Hindlimb muscle (tissue), 1 donor: ENCODE measurements at places on chromosomes 4 and X.

GRCh38 chr4:9608300-9608699 lies 164.1 kb downstream of the DEFB131A start:
- no peak for DNase-seq

DNA sequence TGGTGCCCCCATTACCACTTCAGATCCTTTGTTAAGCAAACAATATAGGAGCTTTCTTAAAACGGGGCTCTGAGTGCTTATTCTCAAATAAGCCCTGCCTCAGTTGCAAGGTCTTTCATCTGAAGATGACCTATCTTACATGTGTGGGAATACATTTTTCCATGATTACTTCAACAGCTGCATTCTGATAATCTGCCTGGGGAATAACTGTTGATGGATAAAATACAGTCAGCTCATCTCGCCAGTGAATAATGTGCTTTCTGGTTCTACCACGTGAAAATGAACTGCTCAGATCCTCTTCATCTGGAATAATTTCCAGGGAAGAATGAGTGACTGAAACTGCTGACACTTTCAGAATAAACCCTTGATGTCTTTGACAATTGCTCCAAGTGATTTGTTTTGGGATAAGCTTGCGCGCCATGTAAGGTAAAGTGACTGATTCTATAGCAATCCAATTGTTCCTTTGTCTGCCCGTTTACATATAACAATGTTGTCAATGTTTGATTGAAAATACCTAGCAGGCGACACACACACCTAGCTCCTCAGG lies 161.3 kb downstream of the RTL9 start:
- DNase-seq: peak; percentile 25

DNA sequence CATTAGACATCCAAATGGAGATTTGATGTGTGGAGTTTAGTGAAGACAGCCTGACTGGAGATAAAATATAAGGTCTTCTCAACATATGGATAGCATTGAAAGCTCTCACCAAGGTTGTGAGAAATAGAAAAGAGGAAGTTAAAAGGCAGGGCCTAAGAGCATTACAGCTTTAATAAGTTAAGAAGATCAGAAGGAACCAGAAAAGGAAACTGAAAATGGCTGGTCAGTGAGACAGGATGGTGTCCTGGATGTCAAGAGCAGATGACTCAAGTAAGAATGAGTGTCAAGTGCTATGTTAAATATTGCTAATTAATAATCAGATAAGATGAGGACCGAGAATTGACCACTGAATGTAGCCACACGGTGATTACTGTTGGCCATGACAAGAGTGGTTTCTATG lies 642.9 kb downstream of the STPG2 start:
- no peak for DNase-seq

DNA sequence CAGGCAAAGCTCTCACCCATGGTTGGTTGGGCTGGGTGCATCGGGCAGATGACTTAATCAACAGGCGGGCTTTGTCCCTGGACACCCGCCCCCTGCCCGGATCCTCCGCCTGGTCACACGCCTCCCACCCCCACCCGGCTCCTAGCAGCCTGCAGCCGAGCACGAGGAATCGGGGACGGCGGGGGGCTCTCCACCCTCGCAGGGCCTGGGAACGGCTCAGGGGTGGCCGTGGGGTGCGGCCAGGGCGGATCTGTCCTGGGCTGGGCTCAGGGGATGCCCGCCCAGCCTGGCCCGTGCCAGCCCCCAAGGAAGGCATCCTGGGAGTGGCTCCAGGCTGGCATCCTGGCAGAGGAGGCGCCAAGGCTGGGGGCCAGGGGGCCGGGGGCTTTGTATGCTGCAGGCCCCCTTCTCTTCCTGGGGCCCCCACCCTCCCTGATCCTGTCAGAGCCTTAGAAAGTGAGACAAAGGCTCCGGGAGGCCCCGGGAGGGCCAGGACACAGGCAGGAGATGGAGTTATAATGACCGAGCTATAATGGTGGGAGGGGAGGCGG lies 32.5 kb upstream of the FGFR3 start:
- no peak for DNase-seq

DNA sequence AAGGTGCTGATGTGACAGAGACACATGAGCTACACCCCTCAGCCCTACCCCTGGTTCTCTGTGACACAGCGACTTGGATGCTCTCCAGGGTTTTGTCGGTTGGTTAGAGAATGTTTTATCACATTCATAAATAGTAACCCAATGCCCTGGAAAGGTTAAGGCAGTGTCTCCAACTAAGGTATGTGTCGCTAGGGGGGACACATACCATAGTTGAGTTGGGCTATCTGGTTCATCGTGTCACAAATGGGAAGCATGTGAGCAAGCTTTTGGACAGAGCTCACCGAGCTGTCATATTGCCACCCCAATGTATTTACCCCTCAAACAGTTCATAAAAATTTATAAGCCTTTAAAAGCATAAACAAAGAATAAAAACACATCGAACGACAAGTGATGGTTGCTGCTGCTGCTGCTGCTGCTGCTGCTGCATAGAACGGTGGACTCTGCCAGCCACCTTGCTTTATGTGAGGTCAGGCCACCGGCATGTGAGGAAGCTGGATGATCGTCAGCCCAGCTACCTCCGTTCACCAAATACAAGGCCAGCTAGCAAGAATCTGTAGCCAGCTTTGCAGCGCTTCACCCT lies 55.9 kb downstream of the STOX2 start:
- DNase-seq: no peak

DNA sequence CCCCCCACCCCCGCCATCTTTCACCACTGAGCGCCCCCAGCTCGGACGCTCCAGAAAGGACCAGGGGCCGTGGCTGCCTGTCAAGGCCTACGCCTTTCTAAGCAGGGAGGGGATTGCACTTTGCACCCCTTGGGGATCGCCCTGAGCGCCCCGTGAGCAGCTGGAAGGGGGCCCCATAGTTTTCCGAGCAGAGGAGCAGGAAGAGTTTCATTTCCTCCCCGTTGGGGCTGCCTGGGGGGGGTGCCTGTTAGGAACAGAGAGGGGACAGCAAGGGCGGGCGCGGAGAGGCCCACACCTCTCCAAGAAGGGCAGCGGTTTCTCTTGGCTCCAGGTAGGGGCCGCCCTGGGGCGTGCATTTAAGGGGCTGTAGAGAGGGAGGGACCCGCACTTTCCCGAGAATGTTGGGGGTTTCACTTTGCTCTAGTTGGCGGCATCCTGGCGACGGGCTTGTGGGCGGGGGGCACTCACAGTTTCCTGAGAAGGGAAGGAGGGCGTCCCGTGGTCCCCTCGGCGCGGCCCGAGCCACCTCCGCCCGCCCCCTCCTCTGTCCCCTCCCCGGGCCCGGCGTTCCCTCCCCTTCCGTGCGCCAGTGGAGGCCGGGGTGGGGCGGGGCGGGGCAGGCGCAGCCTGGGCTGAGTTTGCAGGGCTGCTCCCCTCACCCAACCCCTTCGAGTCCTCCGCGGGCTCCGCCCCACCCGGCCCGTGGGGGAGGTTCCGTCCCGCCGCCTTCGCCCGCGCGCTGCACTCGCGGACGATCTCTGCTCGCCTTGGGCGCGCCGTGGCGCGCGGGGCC lies 82.3 kb upstream of the CD99 start:
- DNase-seq: peak; percentile 83

DNA sequence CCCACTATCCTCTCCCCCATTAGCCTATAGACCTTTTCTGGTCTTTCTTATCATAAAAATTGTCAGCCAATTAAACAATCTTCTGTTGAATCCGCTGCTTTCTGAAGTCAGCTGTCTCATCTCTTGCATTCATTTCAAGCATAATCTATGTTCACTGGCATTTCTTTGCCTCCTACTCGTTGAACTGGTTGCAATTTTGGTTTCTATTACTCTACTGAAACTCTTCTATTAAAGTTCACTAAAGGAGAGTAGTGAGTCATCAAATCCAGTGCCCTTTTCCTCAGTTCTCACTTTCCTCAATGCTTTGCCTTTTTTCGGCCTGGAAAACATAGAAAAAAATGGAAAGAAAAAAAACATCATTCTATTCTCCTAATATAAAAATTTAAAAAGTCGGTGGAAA lies 23.9 kb upstream of the CXCL13 start:
- no peak for DNase-seq

GRCh38 chrX:109890910-109891502 lies 111.9 kb upstream of the TMEM164 start:
- DNase-seq: no peak

GRCh38 chr4:110085131-110085530 lies 113.3 kb downstream of the ELOVL6 start:
- no peak for DNase-seq

DNA sequence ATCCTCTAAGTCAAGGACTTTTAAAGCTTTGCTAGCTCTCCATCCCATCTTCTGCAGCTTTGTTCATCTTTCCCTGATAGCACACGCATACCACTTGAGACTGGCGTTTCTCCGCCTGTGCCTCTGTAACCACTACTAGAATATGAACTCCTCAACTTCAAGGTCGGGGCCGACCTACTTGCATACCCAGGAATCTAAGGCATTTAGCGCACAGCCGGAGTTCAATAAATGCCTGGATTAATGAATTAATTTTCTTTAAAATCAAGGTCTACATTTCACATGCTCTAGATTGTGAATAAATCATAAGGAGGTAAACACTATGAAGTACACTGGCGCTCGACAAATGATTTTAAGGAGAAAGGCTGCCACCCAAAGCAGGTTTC lies 89.3 kb downstream of the HNRNPD start:
- DNase-seq: no peak

- DNase-seq: peak; percentile 63
Measured at GRCh38 chrX:17374619-17375366, at the start of gene NHS. NHS (plus strand) TSS chrX:17375200; CDS start chrX:17375758, 558 bp downstream.

DNA sequence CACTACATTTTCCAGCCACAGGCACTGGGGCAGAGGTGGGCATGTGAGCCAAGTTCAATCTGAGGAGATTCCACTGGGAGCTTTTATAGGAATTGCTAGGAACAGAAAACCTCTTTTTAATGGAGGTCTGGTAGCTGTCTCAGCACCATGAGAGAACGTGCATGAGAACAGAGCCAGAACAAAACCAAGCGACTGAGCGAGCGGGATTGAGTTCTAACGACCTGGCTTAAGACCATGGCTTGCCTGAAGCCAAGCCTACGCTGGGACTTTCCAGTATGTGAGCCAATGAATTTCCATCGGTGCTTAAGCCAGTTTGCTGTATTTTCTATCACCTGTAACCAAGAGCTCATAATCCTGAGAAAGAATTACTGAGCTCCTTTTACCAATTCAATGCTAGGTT lies 183.7 kb downstream of the NR3C2 start:
- peak; percentile 73 for DNase-seq

DNA sequence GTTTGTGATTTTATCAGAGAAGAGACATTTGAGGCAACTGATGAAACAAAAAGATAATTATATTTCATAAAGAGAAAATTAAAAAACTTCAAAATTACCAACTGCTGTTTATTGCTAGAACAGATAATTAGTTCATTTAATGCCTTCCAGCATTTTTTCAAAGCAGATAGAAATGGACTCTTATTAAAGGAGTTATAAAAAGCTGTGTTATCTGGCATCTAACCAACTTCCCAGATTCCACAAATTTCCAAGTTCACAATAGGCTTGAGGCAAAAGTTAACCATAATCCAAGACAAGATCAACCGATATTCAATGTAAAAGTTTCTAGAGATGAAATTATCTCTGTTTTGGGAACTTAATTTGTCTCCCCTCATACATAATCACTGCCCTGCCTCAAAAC lies 152.4 kb downstream of the TSPAN5 start:
- DNase-seq: no peak

GRCh38 chr4:38017609-38018008 lies 57.4 kb downstream of the PTTG2 start:
- no peak for DNase-seq

- DNase-seq: peak; percentile 19
Measured at GRCh38 chr4:162075726-162076125, 88.1 kb downstream of the FSTL5 start.

DNA sequence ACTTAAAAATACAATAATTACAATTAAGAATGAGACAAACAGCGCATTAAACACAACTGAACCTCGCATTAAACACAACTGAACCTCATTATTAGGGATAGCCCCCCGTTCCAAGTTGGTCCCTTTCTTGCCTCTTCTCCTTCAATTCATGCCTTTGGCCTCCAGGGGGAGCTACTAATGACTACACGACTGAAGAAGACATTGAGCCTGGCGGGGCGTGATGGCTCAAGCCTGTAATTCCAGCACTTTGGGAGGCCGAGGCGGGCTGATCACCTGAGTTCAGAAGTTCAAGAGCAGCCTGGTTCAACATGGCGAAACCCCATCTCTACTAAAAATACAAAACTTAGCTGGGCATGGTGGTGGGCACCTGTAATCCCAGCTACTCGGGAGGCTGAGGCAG lies 56.4 kb upstream of the NWD2 start:
- no peak for DNase-seq
